Activated gamma-delta T cell treated with anti-CD3 and anti-CD28 coated beads, Interleukin-2, amount 50 U/mL, for 16 hours (primary cell): ENCODE measurements at places on chromosomes 1 and 21.

GRCh38 chr1:246425139-246425794 lies 81.8 kb downstream of the SMYD3 start:
- DNase-seq = no peak

DNA sequence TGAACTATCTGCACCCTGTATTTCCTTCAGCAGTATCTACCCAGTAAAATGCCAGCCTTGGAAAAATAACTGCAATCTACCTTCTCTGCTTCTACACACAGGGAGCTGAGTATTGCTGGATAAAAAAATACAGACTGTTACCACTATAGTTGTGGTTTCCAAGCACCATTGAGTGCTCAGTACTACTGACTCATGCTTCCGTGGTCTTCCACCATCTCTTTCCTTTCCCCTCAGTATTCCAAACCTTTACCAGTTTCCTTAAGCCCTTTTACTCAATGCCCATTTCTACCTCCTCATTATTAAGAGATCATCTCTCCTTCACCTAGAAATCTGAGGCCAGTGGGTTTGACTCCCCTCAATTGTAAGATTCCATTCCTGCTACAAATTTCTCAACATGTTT lies 23.8 kb downstream of the GLMN start:
- DNase-seq = no peak

GRCh38 chr1:21246905-21247642 lies 43.2 kb downstream of the ECE1 start:
- DNase-seq = no peak

DNA sequence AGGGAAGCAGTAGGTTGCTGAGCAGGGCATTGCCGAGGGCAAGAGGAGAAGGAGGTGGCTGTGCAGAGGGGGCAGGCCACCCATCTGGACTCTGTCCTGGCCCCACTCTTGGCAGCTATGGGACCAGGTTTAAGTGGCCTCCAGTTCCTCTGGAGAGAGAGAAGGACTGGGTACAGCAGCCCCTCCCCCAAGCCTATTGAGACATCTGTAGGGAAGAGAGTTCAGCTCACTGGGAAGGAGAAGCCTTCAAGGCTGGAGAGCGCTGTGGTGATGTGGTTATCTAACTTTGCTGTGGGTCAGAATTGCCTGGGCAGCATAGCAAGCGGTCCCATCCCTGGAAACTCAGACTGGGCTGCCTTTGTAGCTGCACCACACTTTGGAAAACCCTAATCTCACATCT lies 93.9 kb downstream of the KCNJ15 start:
- DNase-seq = no peak

- DNase-seq = no peak
These were observed 79.7 kb upstream of the DISP3 start for GRCh38 chr1:11399250-11399649.

DNA sequence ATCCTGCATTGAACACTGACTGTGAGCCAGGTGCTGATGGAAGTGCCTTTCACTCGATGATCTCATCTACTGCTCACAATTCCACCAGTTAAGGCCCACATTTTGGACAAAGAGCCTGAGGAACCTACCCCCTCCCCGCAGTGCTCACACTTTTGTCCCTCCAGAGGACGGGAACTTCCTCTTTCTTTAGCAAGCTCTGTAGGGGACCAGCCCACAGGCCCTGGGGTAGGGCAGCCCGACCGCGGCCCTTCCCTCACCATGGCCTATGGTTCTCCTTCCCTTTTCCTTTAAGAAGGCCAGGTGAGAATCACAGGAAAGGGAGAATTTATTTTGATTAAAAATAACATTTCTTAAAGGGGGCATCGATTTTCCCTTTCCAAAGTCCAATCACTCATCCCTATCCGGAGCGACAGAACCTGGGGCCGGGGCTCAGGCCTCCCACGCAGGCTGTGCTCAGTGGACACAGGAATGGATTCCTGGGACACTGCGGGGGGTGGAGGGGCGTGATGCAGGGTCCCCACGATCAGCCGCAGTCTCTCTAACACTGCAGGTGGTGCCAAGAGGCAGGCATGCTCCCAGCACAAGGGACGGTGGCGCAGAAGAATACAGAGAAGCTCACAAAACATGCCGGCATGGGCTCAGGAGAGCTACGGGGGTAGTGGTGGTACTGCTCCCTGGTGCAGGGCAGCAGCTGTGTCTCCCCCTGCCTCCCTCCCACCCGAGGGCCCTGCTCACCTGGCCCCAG lies 8.9 kb upstream of the KCNE1 start:
- DNase-seq = no peak

DNA sequence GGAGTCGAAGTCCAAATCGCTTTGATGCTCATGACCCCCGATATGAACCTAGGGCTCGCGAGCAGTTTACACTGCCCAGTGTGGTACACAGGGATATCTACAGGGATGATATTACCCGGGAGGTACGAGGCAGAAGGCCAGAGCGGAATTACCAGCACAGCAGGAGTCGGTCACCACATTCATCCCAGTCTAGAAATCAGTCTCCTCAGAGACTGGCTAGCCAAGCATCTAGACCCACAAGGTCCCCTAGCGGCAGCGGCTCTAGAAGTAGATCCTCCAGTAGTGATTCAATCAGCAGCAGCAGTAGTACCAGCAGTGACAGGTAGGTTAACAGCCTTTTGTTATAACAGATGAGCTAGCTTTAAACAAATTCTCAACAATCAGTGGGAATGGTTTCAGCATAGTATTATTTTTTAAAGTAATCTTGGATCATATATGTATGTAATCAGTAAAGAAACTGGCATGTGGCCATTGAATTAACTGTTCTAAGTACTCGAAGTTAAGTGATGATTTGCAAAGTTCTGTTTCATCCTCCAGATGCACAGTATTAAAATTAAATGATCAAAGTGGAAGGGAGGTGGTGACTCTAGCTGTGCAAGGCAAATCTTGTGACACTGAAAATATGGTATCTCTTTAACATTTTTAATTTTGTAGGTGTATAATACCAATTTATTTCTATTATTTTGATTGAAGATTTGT lies 29.0 kb downstream of the SPEN start:
- DNase-seq = no peak

DNA sequence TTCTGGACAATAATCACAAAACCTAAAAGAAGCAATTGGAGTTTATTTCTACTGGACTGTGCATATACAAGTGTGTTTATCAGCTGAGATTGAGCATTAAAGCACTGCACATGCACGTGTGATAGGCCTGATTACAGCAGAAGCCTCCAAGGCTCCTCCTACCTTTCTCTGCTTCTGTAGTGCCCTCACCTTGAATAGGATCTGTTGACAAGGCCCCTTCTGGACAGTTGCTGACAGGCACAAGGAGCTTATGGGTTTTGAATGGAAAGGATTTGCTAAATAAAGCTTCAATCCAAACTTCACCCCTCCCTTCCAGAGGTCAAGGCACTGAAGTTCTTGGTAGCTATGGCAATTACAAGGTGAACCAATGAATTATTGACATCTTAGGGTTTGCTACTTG lies 7.9 kb upstream of the SGIP1 start:
- DNase-seq = no peak

DNA sequence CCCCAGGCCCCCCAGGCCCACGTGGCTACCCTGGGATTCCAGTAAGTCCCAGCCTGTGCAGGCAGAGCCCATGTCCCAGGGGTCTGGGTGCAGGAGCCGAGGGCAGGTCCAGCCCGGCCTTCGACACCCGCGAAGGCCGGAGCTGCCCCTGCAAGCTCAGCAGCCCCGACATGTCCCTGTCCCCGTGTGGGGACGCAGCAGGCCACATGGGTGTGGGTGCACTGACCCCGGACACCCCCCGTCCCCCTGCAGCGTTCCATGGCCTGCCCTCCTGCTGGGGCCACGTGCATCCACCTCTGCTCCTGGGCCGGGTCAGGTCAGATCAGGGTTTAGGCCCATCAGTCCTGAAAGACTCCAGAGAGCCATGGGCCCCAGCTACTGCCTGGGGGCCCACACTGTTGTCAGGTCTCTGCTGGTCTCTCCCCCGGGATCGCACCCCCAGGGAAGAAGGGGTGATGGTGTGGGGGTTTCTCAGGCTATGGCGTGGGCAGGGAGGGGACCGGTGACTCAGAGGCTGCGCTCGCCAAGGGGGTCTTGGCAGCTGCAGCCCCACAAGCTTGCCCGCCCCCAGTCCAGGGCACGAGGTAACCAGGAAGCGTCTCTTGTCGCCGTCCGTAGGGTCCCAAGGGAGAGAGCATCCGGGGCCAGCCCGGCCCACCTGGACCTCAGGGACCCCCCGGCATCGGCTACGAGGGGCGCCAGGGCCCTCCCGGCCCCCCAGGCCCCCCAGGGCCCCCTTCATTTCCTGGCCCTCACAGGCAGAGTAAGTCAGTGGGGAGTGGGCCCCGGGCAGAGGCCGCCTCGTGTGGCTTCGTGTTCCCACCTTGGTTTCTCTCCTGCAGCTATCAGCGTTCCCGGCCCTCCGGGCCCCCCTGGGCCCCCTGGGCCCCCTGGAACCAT lies 37.5 kb downstream of the SLC19A1 start:
- DNase-seq = no peak

- DNase-seq = no peak
These were observed 198.2 kb upstream of the APP start for GRCh38 chr21:26368591-26369320.

GRCh38 chr21:30747159-30747558 lies at the start of gene KRTAP21-2:
Gene KRTAP21-2 (minus strand): TSS chr21:30747259. CDS start chr21:30747202, 57 bp downstream.
- DNase-seq = no peak

DNA sequence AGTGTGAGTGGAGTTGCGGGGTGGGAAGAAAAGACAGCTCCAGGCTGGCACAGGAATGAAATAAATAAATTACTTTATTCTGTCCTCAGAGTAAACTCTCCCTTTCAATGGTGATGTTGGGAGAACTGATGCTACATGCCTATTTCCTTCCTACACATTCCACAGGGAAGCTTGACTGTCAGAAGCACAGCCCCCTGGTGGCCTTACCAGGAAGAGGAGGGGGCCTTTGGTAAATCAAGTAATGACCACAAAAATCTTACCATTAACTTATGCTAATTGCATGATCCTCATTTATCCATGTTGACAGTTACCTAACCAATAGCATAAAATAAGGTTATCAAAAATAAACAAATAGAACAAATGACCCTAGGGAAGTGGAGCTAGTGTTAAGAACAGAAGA lies 605.0 kb upstream of the PKN2 start:
- DNase-seq = no peak

DNA sequence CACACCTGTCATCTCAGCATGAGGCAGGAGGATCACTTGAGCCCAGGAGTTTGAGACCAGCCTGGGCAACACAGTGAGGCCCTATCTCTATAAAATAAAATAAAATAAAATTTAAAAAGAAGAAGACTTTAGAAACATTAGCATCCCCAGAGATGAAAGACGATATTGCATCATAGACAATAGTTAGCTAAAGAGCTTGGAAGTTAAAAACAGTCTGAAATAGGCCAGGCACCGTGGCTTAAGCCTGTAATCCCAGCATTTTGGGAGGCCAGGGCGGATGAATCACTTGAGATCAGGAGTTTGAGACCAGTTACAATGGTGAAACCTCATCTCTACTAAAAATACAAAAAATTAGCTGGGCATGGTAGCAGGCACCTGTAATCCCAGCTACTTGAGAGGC lies 59.3 kb downstream of the RIMS3 start:
- DNase-seq = no peak

DNA sequence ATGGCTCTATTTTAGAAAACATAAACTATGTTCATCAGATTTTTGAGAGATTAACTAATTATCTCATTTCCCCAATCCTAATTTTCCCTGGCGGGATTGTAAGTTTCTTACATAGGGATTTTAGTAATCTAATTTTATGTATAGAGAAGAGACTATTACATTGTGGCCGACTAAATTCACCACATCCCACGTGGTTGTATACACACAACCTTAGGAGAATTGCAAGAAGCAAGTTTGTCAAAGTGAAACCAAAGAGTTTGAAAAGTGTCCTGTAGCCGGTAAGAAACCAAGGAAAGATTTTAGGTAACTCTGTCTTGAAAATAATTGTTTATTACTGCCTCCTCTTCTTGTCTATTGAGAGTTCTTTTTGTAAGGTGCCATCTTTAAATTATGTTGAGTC lies 550.6 kb downstream of the LTN1 start:
- DNase-seq = no peak

DNA sequence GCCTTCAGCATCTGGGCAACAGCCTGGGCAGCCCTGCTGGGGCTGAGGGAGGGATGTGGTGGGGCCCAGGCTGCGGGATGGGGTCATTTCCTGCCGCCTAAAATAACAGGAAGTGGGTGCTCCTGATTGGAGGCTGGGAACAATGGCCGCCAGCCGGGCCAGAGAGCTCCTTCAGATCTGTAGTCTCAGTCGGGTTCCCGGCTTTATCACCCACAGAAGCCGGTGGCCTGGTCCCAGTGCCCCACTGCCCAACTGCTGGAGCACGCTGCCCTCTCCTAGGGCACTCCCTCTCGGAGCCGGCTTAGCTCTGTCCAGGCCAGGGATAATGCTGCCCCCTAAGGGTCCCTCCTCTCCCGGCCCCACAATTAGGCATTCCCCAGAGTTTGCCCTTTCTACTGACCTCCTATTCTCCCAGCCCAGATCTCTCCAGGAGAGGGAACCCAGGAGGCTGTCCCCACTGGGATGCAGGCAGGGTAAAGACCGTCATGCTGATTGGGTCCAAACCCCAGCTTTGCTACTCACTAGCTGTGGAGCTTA lies 5.1 kb downstream of the MAP7D1 start:
- peak; percentile 42 for DNase-seq

GRCh38 chr21:38440746-38441145 lies 57.5 kb downstream of the ERG start:
- DNase-seq = no peak

DNA sequence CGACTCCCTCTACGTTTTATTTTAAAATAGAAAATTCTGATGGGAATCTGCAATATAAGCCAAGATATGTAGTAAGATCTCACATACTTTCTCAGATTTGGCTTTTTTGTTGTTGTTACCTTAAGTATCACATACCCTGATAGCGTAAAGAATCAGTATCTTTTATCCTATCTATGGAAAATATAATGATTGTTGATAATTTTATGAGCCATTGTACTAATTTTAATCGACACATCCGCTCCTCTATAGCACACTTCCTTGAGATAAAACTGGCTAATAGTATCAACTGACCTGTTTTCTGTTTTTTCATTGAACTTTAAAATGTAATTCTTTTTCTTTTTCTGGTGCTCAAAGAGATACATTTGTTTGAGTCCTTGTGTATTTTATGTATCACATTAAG lies 118.7 kb downstream of the NFIA start:
- no peak for DNase-seq

DNA sequence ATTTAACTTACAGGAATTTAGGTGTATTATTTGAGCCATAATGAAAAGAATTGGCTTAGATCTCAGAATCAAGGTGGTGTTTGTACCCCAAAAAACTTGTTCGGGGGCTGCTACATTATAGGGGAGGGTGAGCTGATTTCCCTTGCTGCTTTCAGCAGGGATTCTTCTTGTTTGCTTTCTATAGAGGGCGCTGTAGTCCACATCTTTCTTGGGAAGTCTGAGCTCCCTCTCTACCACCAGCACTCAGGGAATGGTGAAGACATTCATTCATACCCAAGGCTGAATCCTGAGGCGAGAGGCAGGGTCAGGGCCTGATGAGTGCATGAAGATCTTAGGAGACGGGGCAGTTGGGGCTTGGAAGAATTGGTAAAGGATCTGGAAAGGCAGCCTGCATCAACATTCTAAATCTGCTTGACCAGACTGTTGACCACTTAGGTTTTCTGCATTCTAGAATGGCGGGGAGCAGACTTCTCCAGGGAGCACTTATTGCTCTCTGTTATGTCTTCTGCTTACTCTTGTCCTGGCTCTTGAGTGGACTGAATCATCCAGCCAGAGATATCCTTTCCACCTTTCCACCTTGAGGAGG lies 18.9 kb downstream of the SPATA46 start:
- no peak for DNase-seq
